ENCODE measurements at places on chromosomes 13 and 19. TPM values are rescaled to one million over a fixed set of nuclear protein-coding genes. Genes with fewer than 3 reads are reported as not detected.
A peak's percentile ranks its signal among the peaks of the same experiment; 100 is the strongest.

The SGCG gene
- total RNA-seq = 0.95 TPM

The CEACAM18 gene
- total RNA-seq = not detected

The RFX1 gene
- 1.6 TPM for total RNA-seq

The TRPM4 gene
- 13.2 TPM for total RNA-seq

The SIGLECL1 gene
- not detected for total RNA-seq

The CERS1 gene
- 1.6 TPM for total RNA-seq

The BRSK1 gene
- 20.6 TPM for total RNA-seq

The DAND5 gene
- total RNA-seq = 1.2 TPM

The TMEM59L gene
- total RNA-seq = 6.4 TPM

The ERFL gene
- not detected for total RNA-seq

The OR4F17 gene
- not detected for total RNA-seq

The KCTD4 gene
- 1.4 TPM for total RNA-seq

GRCh38 chr13:94641409-94641941 is 39.8 kb downstream of the GPR180 start:
- no peak for DNase-seq
- H3K27me3 ChIP-seq = no peaks in the 10 kb centered on the region
- H3K4me1 ChIP-seq = no peaks in the 10 kb centered on the region
- H3K36me3 ChIP-seq = no peaks in the 10 kb centered on the region

DNA sequence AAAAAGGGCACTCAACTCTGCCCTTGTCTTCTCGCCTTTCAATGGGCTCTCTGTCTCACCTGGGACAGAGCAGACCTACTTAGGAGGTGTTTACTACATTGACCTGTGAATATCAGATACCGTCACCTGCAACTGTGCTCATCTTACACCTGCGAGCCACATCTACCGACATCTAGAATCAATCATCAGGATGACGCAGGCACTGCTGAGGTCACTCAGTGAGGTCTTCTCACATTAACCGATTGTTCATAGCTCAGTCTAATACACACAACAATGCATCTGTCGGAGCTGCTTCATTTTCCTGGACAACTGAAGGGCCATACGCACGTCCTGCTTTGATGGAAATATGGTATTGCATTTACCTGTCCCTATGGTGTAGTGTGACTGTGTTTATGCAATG is 211.9 kb downstream of the FGF9 start:
- DNase-seq = no peak
- no peak overlapping the region for H3K27ac ChIP-seq
- H3K27me3 ChIP-seq = no peaks in the 10 kb centered on the region
- H3K36me3 ChIP-seq = no peaks in the 10 kb centered on the region
- H3K4me1 ChIP-seq = no peaks in the 10 kb centered on the region

GRCh38 chr13:77789376-77789775 is 91.9 kb downstream of the SLAIN1 start:
- no peak overlapping the region for H3K27ac ChIP-seq
- no peaks in the 10 kb centered on the region for H3K4me1 ChIP-seq
- no peak overlapping the region for H3K4me3 ChIP-seq
- no peaks in the 10 kb centered on the region for H3K36me3 ChIP-seq

DNA sequence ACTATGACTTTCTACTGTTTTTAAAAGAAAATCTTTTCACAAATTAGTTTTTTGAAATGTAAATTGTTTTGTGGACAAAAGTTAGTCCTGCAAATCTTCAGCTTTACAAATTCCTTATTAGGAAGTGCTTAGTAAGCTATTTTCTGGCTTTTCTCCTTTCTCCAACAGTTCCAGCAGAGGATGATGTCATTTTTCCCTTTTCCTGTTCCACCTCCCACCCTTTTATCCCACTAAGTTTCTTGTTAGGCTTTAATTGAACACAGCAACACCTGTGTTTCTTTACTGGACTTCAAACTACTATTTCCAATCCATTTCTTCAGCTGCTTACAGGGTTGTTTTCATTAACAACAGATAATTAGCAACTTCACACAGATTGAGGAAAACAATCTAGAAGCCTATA is 389.2 kb downstream of the NDFIP2 start:
- no peak for DNase-seq
- H3K27ac ChIP-seq = no peak overlapping the region
- no peak overlapping the region for H3K4me3 ChIP-seq
- no peaks in the 10 kb centered on the region for H3K36me3 ChIP-seq
- no peaks in the 10 kb centered on the region for H3K4me1 ChIP-seq
- no peaks in the 10 kb centered on the region for H3K27me3 ChIP-seq

GRCh38 chr19:46615966-46616365 is 8.9 kb downstream of the PTGIR start:
- no peak overlapping the region for H3K4me3 ChIP-seq
- H3K27me3 ChIP-seq = no peaks in the 10 kb centered on the region
- H3K4me1 ChIP-seq = peaks cover 38% of the 10 kb centered on the region
- no peak overlapping the region for H3K27ac ChIP-seq
- H3K36me3 ChIP-seq = no peaks in the 10 kb centered on the region
- DNase-seq = no peak

- DNase-seq = no peak
- no peak overlapping the region for H3K27ac ChIP-seq
- H3K27me3 ChIP-seq = no peaks in the 10 kb centered on the region
Measured at GRCh38 chr13:25186187-25186586, 14.1 kb upstream of the AMER2 start.

DNA sequence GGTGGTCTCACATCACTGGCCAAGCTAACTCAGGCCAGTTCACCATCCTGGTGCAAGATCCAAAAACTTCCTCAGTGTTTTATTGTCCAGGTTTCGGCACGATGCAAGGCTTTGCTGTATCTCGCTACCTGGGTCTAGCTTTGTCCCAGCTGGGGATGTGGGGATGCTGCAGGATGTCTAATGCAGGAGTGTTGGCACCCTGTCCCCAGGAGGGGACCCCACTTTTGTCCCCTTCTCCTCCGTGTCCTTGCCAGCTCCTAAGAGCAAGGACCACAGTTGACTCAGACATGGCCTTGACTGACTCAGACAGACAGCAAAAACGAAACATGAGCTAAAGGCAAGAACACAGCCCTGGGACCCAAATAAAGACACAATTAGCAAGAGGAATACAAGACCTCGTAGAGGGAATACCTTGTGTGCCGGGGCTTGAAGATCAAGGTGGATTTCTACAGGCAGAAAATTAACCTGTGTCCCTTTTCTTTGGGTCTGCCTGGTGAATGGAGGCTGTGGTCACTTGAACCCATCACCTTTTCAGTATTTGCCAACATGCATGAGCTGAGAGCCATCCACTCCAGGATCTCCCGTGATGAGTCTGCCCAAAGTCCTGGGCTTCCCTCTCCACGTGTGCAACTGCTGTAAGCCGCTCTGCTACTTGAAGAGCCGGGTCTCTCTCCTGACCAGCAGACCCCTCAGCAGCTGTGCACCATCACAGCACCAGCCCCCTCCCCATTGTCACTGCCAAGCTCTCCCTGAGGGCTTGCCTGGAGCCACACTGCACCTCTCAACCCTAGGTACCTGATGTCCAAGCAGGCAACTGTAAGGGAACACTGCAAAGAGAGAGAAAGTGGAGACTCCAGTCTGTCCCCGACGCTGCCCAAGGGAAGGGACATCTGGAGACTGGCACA is 149.5 kb upstream of the ZNF507 start:
- no peak overlapping the region for H3K27ac ChIP-seq
- DNase-seq = no peak
- no peaks in the 10 kb centered on the region for H3K36me3 ChIP-seq
- no peaks in the 10 kb centered on the region for H3K27me3 ChIP-seq

GRCh38 chr13:85508683-85509329 is 290.4 kb downstream of the SLITRK6 start:
- no peak for DNase-seq
- no peak overlapping the region for H3K4me3 ChIP-seq
- H3K4me1 ChIP-seq = peaks cover 12% of the 10 kb centered on the region
- H3K27ac ChIP-seq = no peak overlapping the region
- no peaks in the 10 kb centered on the region for H3K27me3 ChIP-seq
- H3K36me3 ChIP-seq = no peaks in the 10 kb centered on the region

GRCh38 chr13:76939215-76939614 is 9.1 kb upstream of the ACOD1 start:
- no peak overlapping the region for H3K4me3 ChIP-seq
- H3K36me3 ChIP-seq = no peaks in the 10 kb centered on the region
- no peak overlapping the region for H3K27ac ChIP-seq

- no peaks in the 10 kb centered on the region for H3K36me3 ChIP-seq
- no peak overlapping the region for H3K4me3 ChIP-seq
- DNase-seq = no peak
- peaks cover 5% of the 10 kb centered on the region for H3K4me1 ChIP-seq
- H3K27ac ChIP-seq = no peak overlapping the region
- no peaks in the 10 kb centered on the region for H3K27me3 ChIP-seq
Measured at GRCh38 chr13:100493418-100493817, 95.2 kb downstream of the GGACT start.

- no peaks in the 10 kb centered on the region for H3K27me3 ChIP-seq
- no peak overlapping the region for H3K27ac ChIP-seq
- H3K4me3 ChIP-seq = no peak overlapping the region
- no peaks in the 10 kb centered on the region for H3K4me1 ChIP-seq
- no peak for DNase-seq
- no peaks in the 10 kb centered on the region for H3K36me3 ChIP-seq
Measured at GRCh38 chr13:89746554-89746953, 1600.9 kb upstream of the MIR17HG start.

GRCh38 chr13:106110241-106110855 is 425.1 kb downstream of the EFNB2 start:
- no peak for DNase-seq
- no peak overlapping the region for H3K27ac ChIP-seq
- H3K36me3 ChIP-seq = no peaks in the 10 kb centered on the region
- no peaks in the 10 kb centered on the region for H3K27me3 ChIP-seq

DNA sequence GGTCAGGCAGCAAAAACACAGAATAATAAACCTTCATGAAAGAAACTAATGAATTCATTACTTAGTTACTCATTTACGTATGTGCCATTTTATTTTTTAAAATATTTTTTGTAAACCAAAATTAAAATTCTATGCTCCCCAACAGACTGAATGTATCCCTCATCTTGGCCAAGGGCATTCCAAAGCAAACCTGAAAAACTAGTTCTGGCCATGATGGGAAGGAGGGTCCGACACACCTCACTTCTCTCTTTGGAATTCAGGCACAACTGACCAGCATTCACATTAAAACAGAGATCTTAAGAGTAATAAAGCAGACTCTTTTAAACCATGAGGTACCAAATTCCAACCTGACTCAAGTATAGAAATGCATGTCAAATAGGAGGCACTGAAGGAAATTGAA is 1576.9 kb upstream of the SPRY2 start:
- H3K36me3 ChIP-seq = no peaks in the 10 kb centered on the region
- no peak for DNase-seq
- H3K4me1 ChIP-seq = no peaks in the 10 kb centered on the region

- no peaks in the 10 kb centered on the region for H3K36me3 ChIP-seq
- no peaks in the 10 kb centered on the region for H3K4me1 ChIP-seq
- H3K4me3 ChIP-seq = no peak overlapping the region
- peak overlapping the region; percentile 33 for H3K27ac ChIP-seq
- DNase-seq = no peak
Measured at GRCh38 chr13:111202745-111203144, 87.6 kb downstream of the ARHGEF7 start.

DNA sequence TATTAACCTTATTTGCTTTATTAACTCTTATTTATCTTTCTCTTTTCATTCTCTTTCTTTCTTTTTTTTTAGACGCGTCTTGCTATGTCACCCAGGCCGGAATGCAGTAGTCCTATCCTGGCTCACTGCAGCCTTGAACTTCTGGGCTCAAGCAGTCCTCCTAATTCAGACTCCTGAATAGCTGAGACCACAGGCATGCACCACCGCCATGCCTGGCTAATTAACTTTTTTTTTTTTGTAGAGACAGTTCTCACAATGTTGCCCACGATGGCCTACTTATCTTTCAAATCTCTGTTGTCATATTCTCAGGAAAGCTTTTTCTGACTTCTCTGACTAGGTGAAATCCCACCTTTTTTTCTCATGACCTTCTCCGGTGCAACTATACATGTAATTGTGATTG is 7.8 kb upstream of the SPRY2 start:
- no peaks in the 10 kb centered on the region for H3K4me1 ChIP-seq
- H3K27me3 ChIP-seq = no peaks in the 10 kb centered on the region
- no peak for DNase-seq
- H3K4me3 ChIP-seq = no peak overlapping the region
- H3K36me3 ChIP-seq = no peaks in the 10 kb centered on the region
- H3K27ac ChIP-seq = no peak overlapping the region
